Stimulated activated CD8-positive, alpha-beta memory T cell treated with anti-CD3 and anti-CD28 coated beads, Interleukin-7, amount 100 ng/mL, for 24 hours (primary cell): ENCODE measurements at places on chromosomes 6 and 20.

DNA sequence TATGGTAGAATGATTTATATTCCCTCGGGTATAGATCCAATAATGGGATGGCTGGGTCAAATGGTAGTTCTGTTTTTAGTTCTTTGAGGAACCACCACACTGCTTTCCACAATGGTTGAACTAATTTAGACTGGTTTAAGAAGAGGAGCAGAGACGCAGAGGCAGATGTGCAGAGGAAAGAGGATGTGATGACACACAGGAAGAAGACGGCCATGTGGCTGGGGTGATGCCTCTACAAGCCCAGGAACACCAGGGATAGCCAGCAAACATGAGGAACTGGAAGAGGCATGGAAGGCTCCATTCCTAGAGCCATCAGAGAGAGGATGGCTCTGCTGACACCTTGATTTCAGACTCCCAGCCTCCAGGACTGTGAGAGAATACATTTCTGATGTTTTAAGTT lies 218.3 kb upstream of the DTNBP1 start:
- no peak for DNase-seq

GRCh38 chr6:77644102-77644705 lies 8.6 kb upstream of the MEI4 start:
- no peak for DNase-seq

- DNase-seq, result no peak
Measured at GRCh38 chr20:39855056-39855455, 834.0 kb downstream of the MAFB start.

DNA sequence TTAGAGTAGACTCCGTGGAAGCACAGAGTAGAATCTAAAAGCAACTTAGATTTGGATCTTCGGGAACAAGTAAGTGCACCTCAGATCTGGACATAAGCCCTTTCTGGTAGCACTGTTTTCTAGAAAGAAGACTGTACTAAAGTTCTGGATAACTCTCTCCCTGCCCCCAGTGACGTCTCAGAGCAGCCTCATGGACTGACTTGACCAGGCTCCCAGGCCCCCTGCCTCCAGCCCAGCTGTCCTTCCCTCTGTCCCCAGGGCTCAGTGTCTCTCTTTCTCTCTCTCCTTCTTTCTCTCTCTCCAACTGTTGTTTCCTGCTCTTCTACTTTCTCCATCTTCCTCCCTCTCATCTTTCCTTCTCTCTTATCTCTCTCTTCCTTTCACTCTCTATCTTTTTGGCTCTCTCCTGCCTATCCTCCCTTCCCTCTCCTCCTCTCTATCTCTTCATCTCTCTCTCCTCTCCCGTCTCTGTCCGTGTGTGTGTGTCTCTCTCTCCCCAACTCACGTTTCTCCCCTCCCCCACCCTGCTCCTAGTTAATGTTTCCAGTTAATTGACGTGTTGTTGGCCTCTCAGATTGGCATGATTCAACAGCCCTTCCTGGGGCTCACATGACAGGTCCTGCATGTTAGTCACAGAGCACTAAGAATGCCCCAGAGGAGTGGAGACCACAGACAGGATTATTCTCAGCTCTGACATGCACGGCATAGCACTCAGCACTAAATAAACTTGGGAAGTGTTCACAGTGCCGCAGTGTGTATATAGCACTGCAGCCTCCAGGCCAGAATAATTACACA lies 180.4 kb upstream of the FOXQ1 start:
- DNase-seq, result no peak

GRCh38 chr6:89966913-89967312 lies 72.6 kb downstream of the GJA10 start:
- no peak for DNase-seq

DNA sequence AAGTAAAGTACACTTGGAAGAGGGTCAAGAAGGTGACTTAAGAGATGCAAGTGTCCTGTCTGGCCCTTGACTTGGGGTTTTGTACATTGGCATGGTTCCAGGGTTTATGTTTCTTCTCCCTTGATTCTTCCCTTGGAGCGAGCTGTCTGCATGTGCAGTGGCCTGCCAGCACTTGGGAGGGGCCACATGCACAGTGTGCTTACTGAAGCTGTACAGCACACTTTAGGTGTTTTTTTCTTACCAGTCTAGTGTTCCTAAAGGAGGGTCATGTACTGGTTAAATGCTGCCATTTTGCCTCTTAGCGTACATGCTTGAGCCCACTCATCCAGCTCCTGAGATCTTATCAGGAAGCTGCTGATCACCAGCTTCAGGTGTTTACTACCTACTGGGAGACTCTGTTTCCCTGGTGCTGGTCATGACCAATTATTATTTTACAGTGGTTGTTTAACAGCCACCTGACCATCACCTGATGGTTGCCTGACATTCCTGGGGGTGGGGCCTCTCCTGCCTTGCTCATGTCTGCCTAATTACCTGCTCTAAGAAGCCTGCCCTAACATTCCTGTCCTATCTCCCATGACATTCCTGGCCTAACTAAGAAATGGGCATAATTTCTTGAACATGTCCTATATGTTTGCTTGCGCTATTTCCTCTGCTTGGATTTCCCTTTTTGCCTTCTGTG lies 182.9 kb downstream of the MCHR2 start:
- no peak for DNase-seq

- no peak for DNase-seq
Measured at GRCh38 chr20:35560105-35560511, 18.2 kb downstream of the ERGIC3 start.

GRCh38 chr20:59149678-59150504 lies 13.7 kb upstream of the ZNF831 start:
- peak; percentile 30 for DNase-seq

- no peak for DNase-seq
Measured at GRCh38 chr6:138568997-138569396, 69.7 kb upstream of the NHSL1 start.

GRCh38 chr6:138540468-138540867 lies 41.2 kb upstream of the NHSL1 start:
- no peak for DNase-seq

- no peak for DNase-seq
Measured at GRCh38 chr6:17081273-17081672, 20.6 kb upstream of the STMND1 start.

DNA sequence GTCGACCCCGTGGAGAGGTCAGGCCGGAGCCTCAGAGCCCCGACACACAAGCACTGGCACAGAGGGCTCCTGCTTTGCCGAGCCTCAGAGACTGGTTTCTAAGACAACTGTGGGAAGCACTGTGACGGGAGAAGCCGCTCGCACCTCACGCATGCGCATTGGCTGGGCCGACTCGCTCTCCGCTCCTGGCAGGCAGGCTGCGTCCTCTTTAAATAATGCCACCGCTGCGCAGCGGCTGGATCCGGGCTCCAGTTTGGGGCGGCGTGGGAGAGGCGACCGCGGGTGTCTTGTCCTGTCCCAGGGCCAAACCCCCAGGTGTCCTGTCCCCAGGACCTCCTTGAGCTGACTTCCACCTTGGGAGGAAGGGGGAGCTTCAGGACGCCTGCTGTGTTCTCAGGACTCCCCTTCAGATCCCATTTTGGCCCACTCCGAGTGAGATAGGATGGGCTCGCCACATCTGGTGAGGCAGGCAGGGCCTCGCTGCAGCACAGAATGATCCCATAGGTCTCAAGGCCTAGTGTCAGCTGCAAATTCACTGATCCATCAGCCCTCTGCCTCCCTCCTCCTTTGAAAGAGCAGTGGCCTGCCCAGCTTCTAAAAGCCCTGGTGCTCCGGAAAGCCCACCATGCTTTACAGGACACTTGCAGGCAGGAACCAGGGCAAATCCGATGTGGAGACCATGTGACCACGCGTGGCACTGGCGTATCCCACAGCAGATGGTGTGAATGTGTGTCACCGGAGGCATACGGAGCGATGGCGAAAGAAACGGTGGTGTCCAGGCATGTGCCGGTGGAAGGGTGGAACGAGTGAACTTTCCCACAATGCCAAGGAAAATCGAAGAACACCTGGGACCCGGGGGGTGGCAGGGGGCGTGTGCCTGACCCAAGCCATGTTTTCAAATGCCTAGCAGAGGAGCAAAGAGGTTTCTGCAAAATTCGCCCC lies 169.3 kb upstream of the ZNF337 start:
- peak; percentile 39 for DNase-seq

DNA sequence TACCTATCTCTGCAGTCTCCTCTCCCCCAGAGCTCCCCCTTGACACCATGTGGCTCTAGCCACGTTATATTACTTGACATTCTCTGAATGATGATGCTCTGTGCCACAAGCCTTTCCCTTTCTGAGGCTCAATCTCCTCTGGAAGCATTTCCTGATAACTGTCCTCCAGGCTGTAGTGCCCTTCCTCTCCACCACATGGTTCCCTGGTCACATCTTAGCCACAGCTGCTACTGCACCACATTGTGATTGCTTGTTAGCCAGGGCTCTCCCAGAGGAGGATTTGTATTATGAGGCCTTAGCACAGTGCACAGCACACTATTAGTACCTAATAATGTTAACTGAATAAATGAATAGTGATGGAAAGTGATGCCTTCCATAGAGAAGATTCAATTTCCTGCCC lies 63.9 kb upstream of the RCAN2 start:
- DNase-seq, result no peak

GRCh38 chr6:41197234-41197633 lies 3.7 kb downstream of the TREML2 start:
- no peak for DNase-seq

DNA sequence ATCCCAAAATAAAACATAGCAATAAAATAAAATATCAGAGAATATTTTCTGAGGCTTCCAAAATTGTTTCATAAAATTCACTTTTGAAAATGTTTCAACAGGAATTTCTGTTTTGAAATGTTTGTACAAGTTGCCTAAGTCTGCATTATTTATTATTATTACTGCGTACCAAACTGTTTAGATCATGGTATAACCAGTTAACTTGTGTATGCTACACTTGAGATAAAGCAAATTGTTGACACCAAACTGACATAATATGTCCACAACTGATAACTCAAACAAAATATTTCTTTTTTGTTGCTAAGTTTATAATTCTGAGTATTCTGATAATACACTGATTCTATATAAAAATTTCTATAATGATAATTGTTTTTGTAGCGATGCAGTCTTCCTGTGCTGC lies 531.8 kb upstream of the EYS start:
- DNase-seq, result no peak

DNA sequence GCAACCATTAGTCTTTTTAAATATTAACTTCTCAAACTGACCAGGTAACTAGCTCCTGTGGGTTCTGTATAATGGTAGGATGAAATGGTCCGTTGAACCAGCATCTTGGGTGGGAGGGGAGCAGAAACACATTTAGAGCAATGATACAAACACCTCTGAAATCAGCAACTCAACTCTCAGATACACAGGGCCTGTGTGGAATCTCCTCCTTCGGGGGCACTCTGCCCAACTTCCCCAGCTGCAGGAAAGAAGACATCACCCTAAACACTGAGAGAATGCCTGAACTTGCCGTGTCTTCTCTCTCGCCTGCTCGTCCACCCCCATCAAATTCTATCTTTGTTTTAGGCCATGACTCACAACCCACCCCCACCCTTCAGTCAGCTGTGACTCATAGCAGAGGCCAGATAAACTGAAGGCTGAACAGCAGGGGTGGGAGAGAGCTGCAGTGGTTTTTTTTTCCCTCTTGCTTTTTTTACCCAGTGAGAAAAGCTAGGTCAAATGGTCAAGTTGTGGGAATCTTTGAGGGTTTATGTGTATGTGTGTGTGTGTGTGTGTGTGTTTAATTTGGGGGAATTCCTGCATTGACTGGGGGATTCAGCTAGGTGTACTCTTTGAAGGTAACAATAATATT lies 593.4 kb upstream of the JAG1 start:
- DNase-seq, result no peak

GRCh38 chr6:162363757-162364156 lies 363.8 kb downstream of the PRKN start:
- no peak for DNase-seq

DNA sequence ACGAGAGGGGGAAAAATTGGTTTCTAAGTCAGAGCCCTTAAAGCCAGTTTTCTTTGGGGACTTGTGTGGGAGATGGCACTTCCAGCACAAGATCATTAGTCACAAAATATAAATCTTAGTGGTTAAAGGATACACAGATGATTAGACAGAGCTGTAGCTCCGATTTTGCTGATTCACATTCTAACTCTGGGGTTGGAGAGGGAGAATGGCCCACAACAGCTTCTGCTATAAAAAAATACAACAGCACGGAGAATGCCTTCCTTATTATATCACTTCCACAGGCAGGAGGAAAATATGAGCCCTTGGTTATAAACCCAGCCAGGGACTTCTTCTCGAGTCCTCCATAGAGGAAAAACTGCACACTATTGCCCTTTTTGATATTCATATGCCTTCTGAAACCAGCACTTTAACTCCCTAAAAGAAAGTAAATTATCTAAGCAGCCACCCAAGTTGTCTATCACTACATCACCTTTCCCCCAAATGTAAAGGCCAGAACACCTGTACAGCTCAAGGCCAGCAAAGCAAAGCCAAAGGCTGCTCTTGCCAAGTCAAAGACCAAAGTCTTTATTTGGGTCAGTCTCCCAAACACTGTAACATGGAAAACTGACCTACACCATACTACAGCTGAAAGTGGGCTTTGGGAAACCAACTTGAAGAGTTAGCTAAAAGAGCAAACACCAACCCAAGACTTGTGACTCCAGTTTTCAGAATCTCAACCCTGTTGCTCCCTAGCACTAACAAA lies 10.4 kb downstream of the MRPL14 start:
- no peak for DNase-seq

DNA sequence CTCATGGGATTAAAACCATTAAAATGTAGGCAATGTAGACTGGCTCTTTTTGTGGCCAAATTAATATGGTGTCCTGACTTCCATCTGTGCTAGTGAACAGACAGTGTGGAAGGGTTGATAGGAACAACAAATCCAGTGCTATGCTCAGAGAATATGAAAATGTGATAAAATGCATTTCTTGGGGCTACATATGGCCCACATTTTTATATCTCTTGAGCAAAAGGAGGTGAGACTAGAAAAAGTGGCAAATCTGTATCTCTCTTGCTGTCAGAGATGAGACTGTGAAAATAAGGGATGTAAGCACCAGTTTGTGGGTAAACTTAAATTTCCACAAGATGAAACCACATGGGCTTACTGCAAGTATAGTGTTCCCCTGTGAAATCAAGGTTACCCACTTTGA lies 162.1 kb downstream of the PHF3 start:
- no peak for DNase-seq

GRCh38 chr6:125950293-125950692 lies 6.3 kb upstream of the HINT3 start:
- no peak for DNase-seq

GRCh38 chr6:121321282-121321681 lies 13.0 kb downstream of the TBC1D32 start:
- no peak for DNase-seq

DNA sequence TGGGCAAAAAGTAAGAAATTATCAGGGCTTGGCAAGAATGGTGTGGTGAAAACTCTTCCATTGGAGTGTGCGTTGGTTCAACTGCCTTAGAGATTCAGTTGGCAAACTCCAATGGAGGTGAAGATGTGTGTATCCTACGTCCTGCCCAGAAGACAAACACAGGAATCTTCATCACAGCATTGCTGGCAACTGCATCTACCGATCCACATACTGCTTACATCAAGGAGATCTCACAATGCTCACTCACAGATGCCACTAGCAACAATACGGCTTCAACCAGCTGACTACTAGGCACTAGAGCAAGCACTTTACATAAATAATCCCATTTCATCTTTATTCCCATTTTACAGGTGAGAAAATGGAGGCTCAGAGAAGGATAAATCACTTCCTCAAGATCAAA lies 10.0 kb upstream of the SPO11 start:
- DNase-seq, result no peak

- DNase-seq, result no peak
Measured at GRCh38 chr6:111982681-111983080, 71.2 kb upstream of the CCN6 start.
